ENCODE measurements at places on chromosomes 4 and X.

GRCh38 chrX:132433551-132433950 lies 55.3 kb downstream of the MBNL3 start:
- DNase-seq: no peak

DNA sequence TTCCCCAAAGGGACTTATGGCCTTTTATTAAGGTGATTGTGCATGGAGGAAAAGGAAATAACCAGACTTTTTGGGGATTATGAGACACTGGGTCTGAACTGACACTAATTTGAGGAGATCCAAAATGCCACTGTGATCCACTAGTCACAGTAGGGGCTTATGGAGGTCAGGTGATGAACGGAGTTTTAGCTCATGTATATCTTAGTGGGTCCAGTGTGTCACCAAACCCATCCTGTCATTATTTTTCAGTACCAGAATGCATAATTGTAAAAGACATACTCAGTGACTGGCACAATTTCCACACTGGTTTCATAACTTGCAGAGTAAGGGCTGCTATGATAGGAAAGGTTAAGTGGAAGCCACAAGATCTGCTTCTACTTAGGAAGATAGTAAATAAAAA lies 131.3 kb downstream of the RTL3 start:
- DNase-seq: no peak

GRCh38 chr4:41216294-41217019 lies 2.1 kb upstream of the APBB2 start:
- no peak for DNase-seq

DNA sequence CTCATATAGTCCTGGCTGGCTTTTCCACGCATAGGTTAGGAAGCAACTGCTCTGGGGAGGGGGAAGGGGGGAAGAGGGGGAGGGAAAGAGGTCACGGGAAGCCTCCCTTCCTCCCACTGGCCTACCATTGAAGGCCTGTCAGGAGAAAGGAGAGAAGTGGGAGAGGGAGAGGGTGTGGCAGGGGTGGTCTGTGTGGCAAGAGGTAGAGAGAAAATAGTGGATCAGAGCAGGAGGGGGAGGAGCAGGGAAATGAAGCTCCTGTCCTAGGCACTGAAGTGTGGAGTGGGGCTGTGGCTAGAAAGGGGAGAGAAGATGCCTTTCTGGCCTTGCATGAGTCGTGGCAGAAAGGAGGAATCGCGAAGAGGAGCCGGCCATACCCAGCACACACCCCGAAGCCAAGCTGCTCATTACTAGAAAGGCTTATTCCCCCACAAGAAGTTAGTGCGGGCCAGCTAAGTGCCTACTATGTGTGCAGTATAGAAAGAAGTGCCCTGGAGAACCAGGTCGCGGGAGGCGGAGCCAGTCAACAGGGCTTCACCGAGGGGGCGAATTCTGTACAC lies 1.1 kb upstream of the TMEM164 start:
- no peak for DNase-seq

GRCh38 chrX:115362334-115363095 lies 73.0 kb downstream of the LUZP4 start:
- DNase-seq: no peak

GRCh38 chrX:39752815-39753214 lies 344.9 kb downstream of the BCOR start:
- no peak for DNase-seq

DNA sequence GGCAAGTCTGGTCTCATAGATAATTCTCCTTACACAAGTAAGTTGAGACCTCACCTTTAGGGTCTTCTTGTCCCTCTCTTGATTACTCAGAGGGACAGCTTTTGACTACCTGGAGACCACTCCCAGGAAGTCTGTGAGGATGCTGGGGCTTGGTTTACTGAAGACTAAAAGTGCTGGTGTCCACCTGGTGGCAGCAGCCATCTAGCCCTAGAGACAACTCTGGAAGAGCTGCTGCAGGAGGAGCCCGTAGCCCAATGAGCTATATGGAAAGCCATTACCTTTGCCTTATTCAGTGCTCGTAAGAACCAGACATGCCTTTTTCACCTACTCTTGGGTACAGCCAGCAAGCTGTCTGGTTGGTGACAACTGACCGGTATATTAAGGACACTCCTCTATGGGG lies 7.3 kb downstream of the FGFBP2 start:
- DNase-seq: no peak

All from activated CD4-positive, CD25-positive, alpha-beta regulatory T cell (primary cell).